Stimulated activated naive CD4-positive, alpha-beta T cell treated with Interleukin-2 at 50 U/mL for 16 hours (primary cell): ENCODE measurements at places on chromosomes 3 and 15.

DNA sequence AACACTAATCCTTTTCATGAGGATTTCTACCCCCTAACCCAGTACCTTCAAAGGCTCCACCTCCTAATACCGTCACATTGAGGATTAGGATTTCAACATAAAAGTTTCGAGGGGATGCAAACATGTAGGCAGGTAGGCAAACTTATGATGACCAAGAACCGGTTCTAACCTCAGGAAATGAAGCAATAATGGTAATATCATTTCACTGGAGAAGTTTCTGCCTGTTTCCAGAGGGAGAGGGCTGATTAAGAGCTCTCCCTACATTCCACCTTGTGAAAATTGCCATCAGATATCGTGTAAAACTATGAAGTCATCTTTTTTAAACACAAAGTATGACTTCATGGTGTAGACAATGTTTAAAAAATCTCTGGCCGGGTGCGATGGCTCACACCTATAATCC, 31.6 kb downstream of the NKIRAS1 start:
- no peak for DNase-seq

DNA sequence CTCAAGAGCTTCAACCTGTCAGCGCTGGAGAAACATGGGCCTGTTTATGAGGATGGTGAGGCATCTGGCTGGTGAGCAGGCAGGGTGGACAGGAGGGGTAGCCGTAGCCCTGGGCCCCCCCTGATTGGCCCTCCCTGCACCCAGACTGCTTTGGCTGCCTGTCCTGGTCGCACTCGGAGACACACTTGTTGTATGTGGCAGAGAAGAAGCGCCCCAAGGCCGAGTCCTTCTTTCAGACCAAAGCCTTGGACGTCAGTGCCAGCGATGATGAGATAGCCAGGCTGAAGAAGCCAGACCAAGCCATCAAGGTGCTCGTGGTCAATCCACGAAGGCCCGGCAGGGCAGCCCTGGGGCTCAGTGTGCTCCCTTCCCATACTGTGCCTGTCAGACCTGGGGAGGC, 1.8 kb downstream of the APEH start:
- DNase-seq: no peak

DNA sequence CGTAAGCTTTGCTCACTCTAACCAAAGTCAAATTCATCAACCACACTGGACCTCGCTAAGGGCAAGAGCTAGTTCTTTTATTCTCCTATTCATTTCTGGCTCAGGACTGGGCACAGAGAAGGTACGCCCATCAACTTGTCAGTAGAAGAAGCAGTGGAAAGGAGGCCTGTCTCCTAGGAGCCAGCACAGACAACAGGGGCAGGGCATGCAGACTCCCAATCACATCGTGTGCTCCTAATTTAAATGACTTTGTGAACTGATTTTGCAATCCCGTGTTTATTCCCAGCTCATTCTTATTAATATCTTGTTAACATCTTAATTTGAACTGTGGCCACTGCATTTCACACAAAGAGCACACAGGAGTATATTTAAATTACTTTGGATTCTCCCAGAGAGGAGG, 161.1 kb upstream of the BCL6 start:
- DNase-seq: no peak

- DNase-seq: no peak
These were observed 229.5 kb downstream of the SOX2 start for GRCh38 chr3:181941250-181941649.

GRCh38 chr15:74788683-74789151, 6.8 kb downstream of the CSK start:
- peak; percentile 37 for DNase-seq

DNA sequence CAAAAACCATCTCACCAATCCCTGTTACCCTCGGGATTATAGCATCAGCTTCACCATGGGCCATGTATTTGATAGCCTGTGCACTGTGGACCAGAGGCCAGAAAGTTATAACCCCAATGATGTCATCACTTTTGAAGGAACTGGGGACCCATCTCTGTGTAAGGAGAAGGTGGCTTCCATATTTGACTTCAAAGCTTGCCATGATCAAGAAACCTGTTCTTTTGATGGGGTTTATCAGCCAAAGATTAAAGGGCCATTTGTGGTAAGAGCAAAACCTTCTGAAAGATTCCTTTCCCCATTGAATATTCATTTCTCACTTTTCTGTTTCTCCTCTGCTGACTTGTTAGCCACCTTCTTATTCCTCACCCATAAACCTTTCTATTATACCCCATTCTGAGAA, 34.3 kb upstream of the RPL14 start:
- no peak for DNase-seq
